ENCODE measurements at places on chromosomes 5 and 9.
A peak's percentile ranks its signal among the peaks of the same experiment; 100 is the strongest.

DNA sequence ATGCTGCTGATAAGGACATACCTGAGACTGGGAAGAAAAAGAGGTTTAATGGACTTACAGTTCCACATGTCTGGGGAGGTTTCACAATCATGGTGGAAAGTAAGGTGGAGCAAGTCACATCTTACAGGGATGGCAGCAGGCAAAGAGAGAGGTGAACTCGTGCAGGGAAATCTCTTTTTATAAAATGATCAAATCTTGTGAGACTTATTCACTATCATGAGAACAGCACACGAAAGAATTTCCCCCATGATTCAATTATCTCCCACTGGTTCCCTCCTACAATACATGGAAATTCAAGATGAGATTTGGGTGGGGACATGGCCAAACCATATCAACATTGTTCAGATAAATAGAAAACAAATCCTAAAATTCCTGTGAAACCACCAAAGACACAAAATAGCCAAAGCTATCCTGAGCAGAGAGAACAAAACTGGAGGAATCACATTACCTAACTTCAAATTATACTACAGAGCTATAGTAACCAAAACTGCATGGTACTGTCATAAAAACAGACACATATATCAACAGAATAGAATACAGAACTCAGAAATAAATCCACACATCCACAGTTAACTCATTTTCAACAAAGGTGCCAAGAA is 230.5 kb upstream of the TRIM32 start:
- DNase-seq, result no peak

DNA sequence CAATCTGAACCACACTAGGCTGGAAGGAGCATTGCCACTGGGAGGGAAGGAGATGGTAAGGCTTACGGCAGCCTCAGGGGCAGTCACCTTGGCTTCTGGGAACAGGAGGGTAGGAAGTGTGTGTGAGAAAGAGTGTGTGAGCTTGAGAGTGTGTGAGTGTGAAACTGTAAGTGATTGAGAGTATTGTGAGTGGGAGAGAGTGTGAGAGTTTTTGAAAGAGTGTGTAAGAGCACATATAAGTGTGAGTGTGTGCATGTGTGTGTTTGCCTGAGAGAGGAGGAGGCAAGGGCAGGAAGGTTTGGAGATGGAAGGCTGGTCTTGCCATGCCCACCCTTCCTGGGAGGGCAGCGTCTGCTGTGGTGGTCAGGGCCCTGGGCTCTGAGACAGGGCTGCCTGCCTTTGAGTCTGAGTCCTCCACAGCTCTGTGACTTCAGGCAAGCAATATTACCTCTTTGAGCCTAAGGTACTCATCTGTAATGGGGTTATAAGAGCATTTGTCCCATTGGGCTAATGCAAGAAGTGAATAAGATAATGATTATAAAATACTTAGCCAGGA is 51.9 kb upstream of the BOD1 start:
- no peak for DNase-seq

- peak; percentile 95 for DNase-seq
Measured at GRCh38 chr9:129823935-129824601, at the start of gene TOR1A. Gene TOR1A, minus strand, starts transcription at chr9:129824136. Its CDS starts 51 bp downstream, at chr9:129824085.

DNA sequence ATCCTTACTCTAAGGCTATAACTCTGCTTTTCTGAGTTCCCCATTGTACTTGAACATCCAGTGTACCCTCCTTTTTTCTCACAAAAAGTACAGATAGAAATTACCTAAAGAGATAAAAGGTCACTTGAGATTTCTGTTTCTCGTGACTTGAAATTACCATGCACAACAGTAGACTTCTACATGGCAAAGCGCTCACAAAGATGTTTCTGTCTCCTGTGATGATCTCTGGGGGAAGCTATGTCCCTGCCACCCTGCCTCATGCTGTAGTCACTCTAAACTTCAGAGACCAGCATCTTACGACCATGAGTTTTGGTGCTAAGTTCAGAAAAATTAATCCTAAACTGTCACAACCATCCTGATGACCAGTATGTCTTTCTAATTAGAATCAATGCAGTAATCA is 36.2 kb downstream of the NFIB start:
- no peak for DNase-seq

GRCh38 chr9:110942522-110942921 is 95.7 kb downstream of the LPAR1 start:
- peak; percentile 75 for DNase-seq

GRCh38 chr5:132094393-132095076 is 20.9 kb downstream of the CSF2 start:
- DNase-seq, result peak; percentile 86

- no peak for DNase-seq
Measured at GRCh38 chr5:31731016-31731415, 92.1 kb downstream of the PDZD2 start.

GRCh38 chr9:89929315-89929672 is 324.5 kb downstream of the GADD45G start:
- DNase-seq, result no peak

DNA sequence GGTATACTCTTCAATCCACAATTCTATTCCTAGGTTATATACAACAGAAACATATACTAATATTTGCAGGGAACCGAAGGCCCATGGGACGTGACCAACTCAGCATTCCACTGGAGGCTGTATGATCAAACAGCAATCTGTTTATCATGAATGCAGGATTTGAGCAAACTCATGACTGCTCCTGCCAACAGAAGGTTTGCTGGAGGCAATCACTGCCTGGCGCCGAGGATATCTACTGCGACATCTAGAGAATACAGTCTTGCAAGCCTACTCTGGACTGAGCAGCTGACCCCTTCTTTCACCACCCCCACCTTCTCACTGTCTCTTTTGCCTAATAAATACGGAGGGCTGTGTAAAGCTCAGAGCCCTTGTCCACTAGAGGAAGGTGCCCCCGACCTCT is 90.5 kb upstream of the CDH10 start:
- DNase-seq, result no peak

DNA sequence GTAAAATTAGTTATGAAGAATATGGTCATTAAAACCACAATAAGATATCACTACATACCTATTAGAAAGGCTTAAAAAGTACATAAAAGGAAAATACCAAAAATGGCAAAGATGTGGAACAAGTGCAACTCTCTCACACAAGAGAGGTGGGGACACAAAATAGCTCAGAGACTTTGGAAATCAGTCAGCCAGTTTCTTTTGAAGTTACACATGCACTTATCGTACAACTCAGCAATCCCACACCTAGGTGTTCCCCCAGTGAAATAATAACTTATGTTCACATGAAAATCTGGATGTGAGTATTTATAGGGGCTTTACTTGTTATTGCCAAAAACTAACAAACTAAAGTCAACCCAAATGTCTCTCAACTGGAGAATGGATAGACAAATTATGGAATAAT is 9.8 kb upstream of the RICTOR start:
- no peak for DNase-seq

GRCh38 chr5:178290376-178290775 is 57.8 kb upstream of the PHYKPL start:
- no peak for DNase-seq

DNA sequence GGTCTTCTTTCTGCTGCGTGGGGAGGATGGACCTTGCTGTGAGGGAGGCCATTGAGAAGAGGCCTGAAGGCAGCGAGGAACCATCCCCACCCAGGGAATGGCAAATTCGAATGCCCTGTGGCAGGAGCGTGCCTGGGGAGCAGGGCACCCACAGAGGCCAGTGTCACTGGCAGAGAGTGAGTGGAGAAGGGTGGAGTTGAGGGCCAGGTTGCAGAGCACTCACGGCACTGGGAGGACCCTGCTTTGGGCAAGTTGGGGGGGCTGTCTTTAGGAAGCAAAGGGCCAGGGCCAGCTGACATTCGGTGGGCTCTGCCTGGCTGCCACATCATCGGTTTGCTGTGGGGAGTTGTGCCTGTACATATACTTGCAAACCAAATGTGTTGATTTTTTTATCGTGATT is 47.2 kb downstream of the SYK start:
- no peak for DNase-seq

GRCh38 chr5:98827161-98827560 is 53.7 kb downstream of the RGMB start:
- DNase-seq, result peak; percentile 40

DNA sequence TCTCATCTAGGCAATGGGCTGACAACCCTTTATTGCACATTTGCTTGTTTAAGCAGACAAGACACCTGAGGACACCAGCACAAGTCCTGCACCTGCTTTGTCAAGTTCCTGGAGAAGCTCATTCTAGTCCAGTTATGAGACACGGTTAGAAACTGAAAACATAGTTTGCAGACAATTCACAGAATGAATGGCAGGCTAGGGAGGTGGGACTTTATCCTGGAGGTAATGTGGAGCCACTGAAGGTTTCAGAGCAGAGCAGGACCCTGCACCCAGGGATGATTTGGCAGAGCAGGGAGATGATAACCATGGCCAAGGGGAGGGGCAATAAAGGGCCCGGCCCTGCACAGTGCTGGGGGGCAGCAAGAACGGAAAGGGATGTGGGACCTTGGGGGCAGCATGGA is 50.7 kb upstream of the SLC25A51 start:
- DNase-seq, result no peak

DNA sequence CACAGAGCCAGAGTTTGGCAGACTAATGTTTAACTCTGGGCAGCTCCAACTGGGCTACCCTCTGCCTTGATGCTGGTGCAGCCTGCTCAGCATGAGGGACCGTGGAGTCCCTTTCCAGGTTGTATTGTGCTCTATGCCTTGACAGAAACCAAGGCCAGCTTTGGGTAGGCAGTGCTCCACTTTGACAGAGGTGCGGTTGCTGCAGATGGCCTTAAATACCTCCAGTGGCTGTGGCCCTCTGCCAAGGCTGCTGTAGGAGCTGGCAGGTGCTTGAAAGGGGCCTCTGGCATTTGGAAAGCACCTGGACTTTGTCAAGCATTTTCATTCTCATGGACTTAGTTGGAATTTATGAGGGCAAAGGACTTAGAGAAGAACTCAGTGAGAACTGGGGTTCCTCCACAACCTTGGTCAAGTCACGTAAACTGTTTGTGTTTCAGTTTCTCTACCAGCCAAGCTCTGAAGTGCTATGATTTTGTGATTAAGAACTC is 249.7 kb upstream of the ZNF462 start:
- DNase-seq, result no peak

DNA sequence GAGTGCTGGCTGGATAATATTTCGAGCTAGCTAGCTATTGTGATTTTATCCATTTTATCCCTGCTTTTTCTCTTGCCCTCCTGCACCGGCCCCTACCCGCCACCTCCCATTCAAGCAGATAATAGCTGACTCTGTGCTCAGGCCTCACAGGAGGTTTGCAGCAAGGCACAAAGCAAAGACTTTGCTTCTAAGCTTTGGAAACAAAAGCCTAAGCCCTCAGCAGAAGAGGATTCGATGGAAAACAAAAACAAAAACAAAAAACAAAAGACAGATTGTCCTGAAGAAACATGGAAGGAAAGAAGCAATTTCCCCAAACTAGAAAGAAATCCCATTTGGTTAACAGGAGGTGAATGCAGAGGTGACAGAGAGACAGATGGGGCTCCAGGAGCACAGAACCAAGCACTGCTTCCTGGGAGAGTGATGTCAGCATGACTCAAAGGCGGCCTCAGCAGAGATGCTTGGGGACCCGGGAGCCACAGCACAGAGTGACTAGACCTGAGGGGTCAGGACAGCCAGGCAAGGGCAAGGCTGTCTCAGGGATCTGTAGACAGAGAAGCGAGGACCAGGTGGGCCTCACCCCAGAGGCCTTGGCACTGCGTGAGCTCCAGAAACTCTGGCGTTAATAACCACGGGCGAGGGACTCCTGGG is 28.4 kb downstream of the MTX3 start:
- no peak for DNase-seq

DNA sequence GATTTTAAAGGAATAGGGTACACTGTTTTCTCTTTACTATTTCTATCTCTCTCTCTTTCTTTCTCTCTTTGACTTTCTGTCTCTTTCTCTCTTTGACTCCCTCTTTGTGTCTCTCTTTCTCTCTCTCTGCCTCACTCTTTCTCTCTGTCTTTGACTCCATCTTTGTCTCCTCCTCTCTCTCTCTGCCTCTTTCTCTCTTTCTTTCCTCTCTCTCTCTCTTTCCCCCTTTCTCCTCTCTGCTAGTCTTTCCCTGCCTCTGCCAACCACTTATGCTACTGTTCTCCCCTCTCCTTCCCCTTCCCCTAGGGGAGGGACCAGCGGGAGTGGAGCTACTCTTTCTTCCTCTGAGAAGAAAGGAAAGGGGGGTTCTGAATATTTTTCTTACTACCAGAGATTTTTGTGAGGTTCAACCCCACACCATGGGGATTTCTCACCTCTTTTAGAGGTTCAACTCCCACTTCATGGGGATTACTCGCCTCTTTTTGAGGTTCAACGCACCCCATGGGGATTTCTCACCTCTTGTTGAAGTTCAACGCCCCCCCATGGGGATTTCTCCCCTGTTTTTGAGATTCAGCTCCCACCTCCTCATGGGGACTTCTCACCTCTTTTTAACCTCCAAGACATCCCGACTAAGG is 309.9 kb downstream of the NR3C1 start:
- no peak for DNase-seq

DNA sequence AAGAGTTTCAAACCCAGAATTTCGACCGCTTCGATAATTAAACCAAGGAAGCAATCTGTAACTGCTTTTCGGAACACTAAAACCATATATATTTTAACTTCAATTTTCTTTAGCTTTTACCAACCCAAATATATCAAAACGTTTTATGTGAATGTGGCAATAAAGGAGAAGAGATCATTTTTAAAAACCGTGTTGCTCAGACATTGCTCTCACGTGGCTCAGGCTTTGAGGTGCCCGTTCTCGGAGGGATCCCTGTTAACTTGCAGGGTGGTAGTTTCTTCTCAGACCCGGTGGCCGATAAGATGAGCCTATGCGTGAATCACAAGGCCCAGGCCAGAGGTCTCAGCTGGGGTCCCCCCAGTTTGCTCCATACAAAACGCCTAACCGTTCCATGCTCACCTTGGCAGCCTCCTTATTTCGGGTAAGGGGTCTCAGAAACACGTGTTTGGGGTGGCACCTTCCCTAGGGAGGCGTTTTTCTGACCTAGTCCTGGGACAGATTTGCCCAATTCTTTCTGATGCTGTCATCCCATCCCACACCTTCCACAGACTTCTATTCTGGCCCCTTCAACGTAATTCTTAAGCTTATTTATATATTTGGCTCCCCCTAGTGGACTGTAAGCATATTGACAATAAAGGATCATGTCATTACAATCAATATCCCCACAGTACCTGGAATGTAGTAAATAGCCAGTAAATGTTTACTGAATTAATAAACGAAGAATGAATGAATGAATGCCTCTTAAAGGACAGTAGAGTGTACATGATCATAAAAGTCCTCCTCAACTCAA is 48.1 kb downstream of the THBS4 start:
- DNase-seq, result peak; percentile 69

- DNase-seq, result peak; percentile 39
Measured at GRCh38 chr5:133052317-133053175, 733 bp downstream of the HSPA4 start.

GRCh38 chr5:138082033-138082432 is 1.8 kb upstream of the WNT8A start:
- no peak for DNase-seq

Measured in fibroblast of gingiva (primary cell).